ENCODE measurements at places on chromosomes 13 and 19.

DNA sequence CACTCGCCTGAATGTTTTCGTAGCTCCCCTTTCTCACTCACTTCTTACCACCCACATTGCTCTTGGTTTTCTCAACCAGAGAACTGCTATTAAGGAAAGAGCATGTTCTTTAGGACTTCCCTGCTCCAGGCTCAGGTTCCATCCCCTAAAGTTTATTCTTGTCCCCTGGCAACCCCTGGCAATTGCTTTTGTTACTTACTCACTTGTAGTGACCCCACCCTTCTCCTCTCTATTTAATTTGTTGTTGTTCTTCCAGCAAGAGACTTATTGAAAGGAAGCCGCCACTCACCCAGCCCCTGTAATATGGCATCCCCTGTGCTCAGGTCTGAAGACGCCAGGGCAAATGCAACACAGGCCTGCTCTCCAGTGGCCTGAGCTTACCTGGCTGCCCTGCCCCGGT is 233.7 kb upstream of the SOX21 start:
- no peak for DNase-seq

DNA sequence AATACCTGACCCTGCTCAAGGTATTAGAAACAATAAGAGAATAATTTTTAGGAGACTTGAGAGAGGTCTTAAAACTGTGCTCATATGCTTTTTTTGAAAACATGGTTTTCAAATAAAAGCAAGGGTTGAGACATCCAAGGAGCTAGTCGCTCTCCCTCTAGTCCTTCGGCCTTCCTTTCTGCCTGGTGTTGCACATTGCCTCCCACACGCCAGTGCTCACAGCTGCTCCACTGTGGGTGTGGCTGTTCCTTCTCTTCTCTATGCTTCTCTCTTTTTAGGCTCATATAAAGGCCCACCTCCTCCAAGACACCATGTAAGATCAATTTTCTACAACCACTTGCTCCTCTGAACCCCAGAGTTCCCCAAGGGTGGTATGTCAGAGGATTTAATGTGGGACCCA is 352.6 kb downstream of the ENOX1 start:
- no peak for DNase-seq

DNA sequence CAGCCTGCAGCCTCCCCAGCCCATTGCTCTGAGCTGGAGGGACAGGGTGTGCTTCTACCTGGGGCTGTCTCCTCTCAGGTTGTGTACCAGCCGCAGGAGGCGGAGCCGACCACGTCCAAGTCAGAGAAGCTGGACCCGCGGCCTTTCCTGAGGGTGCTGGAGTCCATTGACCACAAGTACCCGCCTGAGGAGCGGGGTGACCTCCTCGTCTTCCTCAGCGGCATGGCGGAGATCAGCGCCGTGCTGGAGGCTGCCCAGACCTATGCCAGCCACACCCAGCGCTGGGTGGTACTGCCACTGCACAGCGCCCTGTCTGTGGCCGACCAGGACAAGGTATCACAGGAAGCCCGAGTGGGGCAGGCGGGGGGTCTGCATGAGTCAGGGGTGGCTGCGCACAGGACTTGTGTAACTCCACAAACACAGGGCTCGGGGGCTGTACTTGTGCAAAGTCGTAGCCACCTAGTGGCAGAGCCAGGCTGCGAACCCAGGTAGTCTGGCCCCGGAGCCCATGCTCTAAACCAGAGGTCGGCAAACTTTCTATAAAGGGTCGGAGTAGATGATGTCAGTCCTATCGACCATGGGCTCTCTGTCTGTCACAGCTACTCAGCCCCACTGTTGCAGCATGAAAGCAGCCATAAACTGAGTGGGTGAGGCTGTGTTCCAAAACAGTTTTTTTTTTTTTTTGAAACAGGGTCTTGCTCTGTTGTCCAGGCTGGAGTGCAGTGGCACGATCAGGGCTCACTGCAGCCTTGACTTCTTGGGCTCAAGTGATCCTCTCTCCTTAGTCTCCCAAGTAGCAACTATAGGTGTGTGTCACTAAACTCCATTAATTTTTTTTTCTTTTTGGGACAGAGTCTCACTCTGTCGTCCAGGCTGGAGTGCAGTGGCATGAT is 8.9 kb downstream of the DHX34 start:
- no peak for DNase-seq

DNA sequence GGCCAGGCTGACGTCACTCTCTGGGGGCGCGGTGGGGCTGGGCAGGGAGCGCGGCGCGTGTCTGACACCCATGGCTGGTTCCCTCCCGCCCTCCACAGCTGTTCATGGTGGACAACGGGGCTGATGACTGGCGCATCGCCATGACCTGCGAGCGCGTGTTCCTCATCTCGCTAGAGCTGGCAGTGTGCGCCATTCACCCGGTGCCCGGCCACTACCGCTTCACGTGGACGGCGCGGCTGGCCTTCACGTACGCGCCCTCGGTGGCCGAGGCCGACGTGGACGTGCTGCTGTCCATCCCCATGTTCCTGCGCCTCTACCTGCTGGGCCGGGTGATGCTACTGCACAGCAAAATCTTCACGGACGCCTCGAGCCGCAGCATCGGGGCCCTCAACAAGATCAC is 14.7 kb downstream of the KCNN1 start:
- no peak for DNase-seq

- DNase-seq = no peak
Measured at GRCh38 chr19:51740356-51740755, 11.3 kb downstream of the FPR1 start.

- DNase-seq = no peak
Measured at GRCh38 chr19:30790056-30790680, 418.0 kb downstream of the ZNF536 start.

DNA sequence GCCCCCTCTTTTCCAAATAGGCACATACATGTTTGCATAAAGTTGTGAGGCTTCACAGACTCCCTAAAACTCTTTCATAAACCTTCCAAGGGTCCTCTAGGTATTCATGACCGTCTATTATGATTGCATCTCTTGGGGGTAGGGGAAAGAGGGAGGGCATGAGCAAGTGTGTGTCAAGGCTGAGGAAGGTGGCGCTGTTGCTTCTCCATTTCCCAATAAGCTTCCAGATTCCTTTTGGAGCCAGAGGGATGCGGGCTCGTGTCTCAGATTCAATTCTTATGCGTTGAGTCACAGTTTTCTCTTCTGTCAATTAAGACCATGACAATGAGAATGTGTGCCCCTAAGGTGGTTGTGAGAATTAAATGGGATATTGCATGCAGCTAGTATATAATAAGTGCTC is 51.0 kb upstream of the CYP2A7 start:
- peak; percentile 11 for DNase-seq

- DNase-seq = no peak
Measured at GRCh38 chr13:30115257-30115600, 192.1 kb downstream of the KATNAL1 start.

- DNase-seq = no peak
Measured at GRCh38 chr19:39401070-39401548, 5.5 kb upstream of the ZFP36 start.

GRCh38 chr13:67156723-67157060 is 73.4 kb downstream of the PCDH9 start:
- no peak for DNase-seq

- no peak for DNase-seq
Measured at GRCh38 chr19:10262771-10263170, 8.1 kb upstream of the ICAM1 start.

GRCh38 chr19:29860492-29860891 is 48.7 kb downstream of the CCNE1 start:
- no peak for DNase-seq

GRCh38 chr19:12782424-12783290 is 7.3 kb upstream of the HOOK2 start:
- DNase-seq = peak; percentile 63

- peak; percentile 84 for DNase-seq
Measured at GRCh38 chr19:5434970-5435641, 20.1 kb upstream of the ZNRF4 start.

- DNase-seq = no peak
Measured at GRCh38 chr13:36207672-36208071, 6.7 kb downstream of the SOHLH2 start.

DNA sequence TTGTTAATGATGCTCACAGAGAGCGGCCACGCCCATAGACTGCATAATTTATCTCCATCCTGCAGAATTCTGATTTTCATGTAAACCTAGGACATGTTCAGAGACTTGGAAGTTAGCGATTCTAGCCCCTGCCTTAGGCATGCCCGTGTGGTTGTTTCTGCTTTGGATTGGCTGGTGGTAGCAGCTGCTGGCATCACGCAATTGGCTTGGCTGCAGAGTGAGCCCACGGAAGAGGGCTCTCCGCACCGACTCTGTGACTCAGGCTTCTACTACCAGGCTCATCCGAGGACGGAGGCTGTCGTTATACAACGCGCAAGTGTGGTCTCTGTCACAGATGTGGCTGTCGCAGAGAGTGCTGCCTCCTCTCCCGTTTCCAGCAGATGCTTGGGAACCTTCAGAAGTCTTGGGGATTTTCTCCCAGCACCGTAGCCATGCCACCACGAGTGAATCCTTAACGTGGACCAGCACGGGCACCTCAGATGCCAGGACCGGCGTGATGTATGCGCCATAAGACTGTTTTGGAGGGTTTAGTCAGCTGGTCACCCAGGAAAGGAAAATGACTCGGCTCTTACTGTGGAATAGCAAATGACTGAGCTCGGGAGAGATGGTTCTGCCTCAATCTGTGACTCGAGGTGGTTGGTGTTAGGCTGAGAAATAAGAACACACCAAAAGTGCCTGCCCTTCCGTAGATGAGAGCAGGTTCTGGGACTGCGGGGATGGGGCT is 61.0 kb upstream of the F7 start:
- DNase-seq = no peak

DNA sequence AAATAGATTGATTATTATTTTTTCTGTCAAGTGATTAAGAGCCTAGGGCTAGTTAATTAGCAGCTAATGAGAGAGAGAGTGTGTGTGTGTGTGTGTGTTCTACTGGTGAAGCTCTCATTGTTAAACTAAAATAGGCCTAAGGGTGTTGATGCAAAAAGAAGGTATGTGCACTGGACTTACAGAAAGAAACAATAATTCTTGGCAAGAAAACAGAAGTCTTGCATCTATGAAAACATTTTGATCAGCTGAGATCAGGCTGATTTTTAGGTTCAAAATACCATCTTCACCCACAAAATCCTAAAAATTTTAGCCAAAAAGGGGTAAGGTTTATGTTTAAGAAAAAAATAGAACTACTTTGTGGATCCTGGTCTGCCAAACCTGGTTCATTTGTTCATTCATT is 106.5 kb downstream of the POSTN start:
- no peak for DNase-seq

- DNase-seq = peak; percentile 59
Measured at GRCh38 chr19:7783991-7784423, 21.0 kb downstream of the CLEC4M start.

GRCh38 chr13:21242236-21242635 is 65.8 kb downstream of the MRPL57 start:
- no peak for DNase-seq

- peak; percentile 92 for DNase-seq
Measured at GRCh38 chr19:17560205-17560595, 4.8 kb downstream of the COLGALT1 start.

GRCh38 chr19:2021453-2022140 is 6.1 kb upstream of the BTBD2 start:
- no peak for DNase-seq
